ENCODE measurements at places on chromosomes 12 and 14.

DNA sequence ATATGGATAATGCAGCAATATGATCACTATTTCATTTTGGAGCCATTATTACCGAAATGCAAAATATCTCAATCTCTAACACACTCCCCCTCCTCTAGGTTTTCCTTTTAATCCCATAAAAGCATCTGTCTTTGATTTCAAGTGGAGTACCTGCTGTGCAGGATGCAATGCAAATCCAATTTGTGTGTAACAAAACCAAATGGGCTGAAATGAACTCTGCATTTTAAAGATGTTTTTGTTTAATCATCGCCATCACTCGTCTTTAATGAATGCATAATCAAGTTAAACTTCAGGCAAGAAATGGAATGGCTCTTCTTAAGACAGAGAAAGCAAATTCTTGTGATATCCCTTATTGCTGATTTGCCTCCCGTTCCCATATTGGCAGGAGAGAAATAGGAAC, 114.3 kb downstream of the SLC15A5 start:
- no peak for DNase-seq

DNA sequence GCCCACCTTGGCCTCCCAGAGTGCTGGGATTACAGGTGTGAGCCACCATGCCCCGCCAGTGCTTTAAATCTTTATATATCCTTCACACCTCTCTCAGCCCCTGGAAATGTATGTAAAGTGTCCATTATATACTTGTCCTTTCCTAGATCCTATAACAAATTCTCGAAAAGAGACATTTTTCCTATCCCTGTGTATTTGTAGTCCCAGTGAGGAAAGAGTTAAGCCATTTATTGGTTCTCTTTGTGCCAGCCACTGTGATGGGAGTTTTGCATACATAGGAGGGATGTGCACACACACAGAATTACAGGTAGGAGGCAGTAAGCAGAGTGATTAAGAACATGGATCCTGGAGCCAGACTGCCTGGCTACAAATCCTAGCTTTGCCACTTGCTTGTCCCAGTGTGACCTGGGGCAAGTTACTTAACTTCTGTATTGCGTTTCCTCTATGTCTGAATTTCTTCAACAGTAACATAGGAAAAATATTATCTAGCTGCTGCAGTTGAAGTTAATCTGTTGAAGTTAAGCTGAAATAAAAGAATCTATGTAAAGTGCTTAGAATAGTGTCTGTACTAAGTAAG, 2.1 kb upstream of the RABGGTA start:
- DNase-seq: no peak

DNA sequence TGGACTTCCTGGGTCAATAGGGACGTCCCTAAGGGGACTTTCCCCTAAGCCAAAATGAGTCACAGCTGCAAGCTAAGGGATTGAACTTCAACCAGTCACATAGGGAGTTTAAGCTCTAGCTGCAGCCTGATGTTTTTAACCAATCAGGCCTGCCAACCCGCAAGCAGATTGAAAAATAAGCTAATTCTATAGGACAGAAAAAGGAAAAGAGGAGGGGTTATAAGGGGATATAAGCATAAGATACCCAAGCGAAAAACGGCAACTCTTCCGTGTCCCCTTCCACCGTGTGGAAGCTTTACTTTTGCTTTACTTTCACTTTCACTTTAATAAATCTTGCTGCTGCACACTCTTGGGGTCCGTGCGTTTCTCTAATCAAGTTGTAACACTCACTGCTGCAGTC, 24.4 kb downstream of the ATP23 start:
- DNase-seq: no peak

DNA sequence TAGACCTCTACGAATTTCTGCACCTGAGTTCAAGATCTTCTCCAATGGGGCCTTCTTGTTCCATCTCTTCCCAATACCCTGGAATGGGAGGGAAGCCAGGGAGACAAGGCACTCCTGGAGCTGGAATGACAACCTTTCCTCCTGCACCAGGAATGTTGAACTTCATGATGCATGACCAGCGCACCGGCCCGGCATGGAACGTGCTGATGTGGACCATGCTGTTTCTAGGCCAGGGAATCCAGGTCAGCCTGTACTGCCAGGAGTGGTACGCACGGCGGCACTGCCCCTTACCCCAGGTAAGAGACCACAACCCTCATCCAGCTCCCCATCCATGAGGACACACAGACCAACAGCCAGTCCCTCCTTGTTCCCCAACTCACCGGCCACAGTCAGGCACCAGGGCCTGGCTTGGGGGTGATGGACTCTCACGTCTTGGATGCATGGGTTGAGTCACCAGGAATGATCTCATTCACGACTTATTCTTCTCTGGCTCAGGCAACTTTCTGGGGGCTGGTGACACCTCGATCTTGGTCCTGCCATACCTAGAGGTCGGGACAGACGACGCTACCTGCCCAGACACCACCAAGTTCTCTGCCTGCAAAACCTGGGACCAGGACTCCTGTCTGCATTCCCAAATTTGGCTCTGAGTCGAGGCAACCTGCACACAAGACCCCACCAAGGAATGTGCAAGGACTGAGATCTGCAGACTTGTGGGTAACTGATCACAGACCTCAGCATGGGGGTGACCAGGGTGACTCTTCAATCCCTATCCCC, 20.5 kb downstream of the SOAT2 start:
- DNase-seq: no peak

DNA sequence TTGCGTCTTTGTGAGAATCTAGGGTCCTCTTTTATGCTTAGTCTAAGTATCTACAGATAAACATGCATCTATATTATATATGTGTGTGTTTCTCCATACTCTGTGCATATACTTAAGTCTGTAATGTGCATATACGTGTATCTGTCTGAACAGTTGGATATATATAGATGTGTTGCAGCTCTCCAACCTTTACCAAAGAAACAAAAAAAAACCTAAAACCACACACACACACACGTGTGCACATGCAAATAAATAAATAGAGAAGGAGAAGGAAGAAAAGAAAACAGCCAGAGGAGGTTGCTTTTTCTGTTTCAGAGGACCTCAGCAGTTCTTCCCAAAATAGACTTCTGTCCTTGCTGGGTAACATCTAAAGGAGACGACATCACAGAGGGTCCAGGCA, 244.9 kb downstream of the CACNA1C start:
- DNase-seq: no peak

- no peak for DNase-seq
These were observed 99.9 kb upstream of the RFLNA start for GRCh38 chr12:124194893-124195566.

DNA sequence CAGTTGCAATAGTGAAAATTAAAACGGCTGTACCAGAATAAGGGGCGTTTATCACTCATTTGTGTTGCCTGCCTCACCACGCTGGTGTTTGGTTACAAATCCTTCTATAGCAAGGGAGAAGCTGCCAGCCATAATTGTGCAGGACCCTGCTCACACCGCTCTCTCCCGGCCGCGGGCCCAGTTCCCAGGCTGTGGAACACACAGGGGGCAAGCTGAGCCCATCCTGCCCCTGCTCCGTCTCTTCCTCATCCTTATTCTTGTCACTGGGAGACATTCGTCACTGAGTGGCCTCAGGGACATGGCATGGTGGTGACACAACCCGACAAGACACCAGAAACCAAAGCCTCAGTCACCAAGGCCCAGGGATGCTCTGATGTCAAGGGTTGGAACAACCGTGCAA, 116.3 kb upstream of the FKBP4 start:
- no peak for DNase-seq

DNA sequence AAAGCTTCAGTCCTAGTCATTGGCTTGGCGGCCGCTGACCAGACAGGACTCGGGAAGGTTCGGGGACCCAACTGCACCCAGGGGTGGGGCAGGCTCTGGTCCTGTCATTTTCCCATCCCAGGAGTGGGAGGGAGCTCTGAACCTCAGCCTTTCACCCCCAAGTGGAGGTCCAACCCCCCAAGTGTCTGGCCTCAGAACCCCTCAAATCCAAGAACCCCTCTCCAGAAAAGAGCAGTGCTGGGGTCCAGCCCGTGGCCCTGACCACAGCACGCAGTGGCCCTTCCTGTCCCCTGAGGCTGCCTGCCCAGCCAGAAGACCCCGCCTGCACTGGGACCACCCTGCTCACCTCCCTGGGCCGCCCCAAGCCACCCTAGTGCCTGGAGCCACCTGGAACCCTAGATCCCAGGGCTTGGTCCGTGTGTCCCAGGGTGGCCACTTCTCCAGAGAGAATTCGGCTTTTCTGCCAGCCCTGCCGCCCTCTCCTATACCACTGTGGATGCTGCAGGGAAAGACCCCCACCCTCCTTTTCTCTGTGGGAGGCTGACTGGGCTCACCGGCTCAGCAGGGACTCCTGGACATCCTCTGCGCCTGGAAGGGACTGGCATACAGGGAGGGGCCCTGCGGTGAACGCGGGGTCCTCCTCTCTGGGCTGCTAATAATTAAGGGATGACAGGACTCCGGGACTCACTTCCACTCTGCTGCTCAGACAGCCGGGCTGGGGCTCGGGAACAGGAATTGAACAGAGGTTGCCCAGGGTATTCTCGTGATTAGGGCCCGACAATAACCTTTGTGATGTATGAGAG, 326.9 kb upstream of the SFSWAP start:
- DNase-seq: no peak

DNA sequence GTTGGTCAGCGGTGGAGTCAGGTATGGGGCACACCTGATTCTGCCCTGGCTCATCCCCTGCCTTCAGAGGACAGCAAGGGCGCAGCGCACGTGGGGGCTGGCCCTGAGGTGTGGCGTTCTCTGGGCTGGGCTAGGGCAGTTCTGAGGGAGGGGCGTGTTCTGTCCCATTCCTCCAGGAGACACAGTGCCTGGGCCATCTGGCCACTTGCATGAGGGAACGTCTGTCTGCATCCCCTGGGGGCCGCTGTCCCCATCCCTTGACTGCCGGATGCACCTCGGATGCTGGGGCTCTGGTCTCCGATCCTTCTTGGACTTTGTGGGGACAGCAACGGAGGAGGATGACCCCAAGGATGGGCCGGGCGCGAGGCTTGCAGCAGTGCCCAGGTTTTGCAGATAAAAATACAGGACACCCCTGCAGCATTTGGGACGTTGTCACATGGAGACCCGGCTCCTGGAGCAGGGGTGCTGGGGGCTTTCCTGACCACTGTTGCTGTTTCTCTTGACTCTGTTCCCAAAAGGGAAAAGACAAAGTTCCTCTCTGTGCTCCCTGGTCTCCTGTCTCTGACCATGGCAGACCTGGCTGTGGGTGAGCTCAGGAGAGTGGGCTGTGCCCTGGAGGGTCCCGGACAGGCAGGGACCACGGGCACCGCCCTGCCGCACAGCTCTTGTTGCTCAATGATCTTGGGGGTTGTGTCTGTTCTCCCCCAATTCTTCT, 6.9 kb downstream of the MTA1 start:
- no peak for DNase-seq

- DNase-seq: no peak
These were observed 1223.2 kb upstream of the TMEM132C start for GRCh38 chr12:127043731-127044130.

DNA sequence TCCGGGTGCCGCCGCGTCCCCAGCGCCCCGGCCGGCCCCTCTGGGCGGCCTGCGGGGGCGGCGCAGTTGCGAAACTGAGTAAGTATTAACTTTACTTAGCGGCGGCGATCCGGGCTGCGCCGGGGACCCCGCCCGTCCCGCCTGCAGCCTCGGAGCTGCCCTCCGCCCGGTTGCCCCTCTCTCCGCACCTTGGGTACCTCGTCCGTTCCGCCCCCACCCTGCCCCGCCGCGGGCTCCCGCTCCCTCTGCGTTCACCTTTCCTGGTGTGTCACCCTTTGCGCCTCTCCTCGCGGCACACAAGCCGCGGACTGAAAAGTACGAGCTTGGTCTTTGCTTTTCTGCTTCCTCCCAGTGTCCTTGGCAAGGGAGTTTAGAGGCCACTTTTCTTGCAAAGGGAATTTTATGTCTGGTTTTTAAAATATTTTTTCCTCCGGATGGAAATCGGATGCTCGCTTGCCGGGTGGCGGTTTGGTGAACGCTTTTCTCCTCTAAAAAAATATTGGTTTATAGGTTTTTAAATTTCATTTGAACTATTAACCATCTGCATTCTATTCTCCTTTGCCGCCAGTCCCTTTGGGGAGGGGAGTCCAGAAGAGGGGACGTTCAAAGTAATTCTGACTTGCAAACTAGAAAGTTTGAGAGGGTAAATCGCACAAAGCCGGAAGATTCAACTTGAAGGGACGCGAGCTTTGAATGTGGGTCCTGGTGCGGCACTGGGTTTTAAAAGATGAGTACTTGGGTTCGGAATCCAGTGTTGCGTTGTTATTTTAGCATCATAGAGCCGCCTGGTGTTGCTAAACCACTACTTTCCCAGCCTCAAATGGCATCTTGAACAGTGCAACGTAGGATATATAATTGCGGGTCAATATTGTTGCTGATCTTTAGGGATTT, 834 bp downstream of the RASSF8 start:
- no peak for DNase-seq

- no peak for DNase-seq
These were observed 52.8 kb downstream of the ARF6 start for GRCh38 chr14:49945448-49946319.

DNA sequence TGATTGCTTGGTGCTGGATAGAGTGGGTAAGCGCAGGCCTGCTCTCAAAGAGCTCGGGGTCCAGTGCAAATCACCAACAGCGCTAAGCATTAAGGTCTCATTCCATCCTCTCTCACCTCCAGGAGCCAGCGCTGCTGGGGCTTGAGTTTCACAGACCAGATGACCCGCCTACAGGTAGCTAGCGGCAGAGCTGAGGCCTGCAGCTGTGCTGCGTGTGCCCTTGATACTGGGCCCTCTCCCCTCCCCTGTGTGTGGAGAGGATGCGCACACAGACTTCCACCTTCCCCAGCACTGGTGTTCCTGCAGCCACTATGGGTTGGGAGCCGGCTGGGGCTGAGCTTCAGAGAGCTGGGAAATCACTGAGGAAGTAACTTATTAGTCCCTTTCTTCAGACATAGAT, 149.9 kb downstream of the CALM1 start:
- DNase-seq: no peak
